ENCODE measurements at places on chromosomes 1 and 21.

DNA sequence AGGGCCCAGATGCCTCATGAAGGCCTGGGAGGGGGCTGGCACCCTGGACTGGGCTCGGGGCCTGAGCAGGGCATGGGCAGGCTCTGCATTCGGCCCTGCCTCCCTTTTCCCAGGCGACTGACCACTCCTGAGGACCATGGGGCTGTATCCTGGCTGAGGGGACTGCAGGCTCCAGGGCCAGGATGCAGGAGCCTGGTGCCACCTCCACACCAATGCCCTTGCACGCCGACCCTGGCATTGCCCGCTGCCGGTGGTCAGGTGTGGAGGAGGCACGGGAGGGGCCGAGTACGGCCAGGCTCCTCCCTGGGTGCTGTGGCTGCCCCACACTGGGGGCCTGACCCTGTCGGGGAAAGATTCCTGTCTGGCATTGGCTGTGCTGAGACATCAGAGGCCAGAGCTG lies 128.9 kb downstream of the SIK1 start:
- no peak for DNase-seq

DNA sequence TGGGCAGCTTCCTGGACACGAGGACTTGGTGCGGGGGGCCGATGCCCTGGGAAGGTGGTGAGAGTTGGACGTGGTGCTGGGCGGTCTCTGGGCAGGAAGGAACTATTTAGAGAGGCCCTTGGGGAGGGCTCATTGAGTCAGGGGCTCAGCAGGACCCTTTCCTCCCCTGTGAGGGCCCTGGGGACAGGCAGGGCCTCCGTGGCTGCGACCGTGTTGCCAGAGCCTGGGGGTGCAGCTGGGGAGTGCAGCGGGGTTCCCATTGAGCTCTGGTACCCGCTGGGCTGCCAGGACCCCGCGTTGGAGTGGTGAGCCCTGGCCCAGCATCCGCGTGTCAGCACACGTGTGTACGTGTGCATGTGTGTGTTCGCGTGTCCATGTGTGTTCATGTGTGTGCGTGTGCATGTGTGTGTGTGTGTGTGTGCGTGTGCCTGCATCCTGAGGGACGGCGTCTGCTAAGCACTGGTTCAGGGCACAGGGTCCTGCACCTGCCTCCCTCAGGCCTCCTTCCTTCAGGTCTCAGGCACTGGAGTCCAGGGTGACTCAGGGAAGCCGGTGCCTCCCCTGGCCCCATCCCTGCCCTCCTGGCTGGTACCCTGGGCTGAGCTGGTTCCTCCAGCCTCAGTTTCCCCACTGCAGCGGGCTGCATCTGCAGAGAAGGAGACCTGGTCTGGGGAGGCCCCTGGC lies 10.7 kb downstream of the RNF223 start:
- DNase-seq, result no peak

GRCh38 chr1:156894711-156895454 lies 1.4 kb downstream of the PEAR1 start:
- no peak for DNase-seq

DNA sequence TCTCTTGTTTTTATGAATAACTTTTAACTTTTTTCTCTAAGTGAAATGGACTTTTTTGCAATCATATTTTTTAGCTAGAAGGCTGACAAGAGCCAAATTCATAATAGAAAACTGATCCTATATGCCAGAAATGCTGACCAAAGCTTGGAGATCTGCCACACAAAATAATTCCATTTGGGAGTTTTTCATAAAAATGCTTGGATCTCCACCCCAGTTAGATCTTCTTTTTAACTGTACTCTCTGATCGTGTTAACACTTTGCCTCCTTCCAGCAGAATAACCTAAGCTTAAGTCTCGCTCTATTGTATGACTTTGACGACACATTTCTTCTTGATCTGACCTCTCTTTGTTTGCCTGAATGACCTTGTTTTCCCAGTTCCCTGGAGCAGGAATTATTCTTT lies 16.8 kb downstream of the FLG2 start:
- no peak for DNase-seq

- no peak for DNase-seq
Observed at GRCh38 chr1:216502528-216503162, 79.4 kb upstream of the USH2A start.

DNA sequence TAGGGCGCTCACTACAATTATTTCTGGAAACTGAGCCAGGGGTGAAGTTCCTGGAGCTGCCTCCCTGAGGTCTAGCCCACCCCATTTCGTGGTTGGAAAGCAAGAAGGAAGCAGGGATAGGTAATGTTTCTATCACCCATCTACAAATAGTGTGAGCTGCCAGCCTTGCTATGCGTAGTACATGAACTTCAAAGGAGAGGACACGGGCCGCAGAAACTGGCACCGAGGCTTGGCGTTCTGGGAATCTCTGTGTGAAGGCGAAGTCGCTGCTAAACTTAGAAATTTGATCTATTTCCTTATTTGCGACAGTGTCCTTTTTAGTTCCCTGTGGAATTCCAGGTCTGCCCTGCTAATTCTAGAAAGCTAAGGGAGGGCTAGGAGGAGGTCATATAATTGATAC lies 49.6 kb upstream of the NTPCR start:
- no peak for DNase-seq

DNA sequence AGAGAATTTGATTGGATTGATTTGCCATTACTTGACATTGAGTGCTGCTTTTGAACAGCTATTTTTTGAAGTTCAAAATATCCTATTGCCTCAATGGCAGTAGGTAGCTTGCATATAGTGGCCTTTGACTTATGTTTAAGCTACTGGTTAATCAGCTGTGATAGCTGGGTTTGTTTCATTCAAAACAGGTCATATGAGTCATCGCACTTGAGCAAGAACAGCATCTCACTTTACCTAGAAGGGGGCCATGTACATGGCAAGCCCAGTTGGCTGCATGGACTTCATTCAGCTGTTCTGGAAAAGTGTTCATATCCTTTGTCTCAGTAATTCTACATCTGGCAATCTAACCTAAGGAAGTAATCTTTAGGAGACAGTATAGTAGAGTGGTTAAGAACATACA lies 29.0 kb upstream of the ARID1A start:
- no peak for DNase-seq

- DNase-seq, result no peak
Observed at GRCh38 chr1:62250126-62250726, 55.6 kb downstream of the L1TD1 start.

- DNase-seq, result no peak
Observed at GRCh38 chr21:29360799-29361765, 62.4 kb downstream of the BACH1 start.

DNA sequence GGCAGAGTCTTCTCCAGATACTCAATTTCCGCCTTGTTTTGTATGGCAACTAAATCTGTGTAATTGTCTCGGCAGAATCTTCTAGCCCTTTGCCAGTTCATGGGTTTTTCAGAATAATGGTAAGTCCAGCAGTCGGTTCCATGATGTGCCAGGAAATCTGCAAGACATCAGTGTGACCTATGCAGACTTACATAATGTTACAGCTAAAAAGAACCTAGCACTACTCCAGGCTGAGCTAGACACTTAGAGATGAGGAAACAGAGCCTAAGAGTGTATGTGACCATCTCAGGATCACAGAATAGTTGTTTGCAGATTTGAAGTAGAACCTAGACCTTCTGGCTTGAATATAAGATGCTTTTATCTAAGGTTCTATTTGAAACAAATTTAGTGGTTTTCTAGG lies 2.8 kb downstream of the SELL start:
- DNase-seq, result no peak

DNA sequence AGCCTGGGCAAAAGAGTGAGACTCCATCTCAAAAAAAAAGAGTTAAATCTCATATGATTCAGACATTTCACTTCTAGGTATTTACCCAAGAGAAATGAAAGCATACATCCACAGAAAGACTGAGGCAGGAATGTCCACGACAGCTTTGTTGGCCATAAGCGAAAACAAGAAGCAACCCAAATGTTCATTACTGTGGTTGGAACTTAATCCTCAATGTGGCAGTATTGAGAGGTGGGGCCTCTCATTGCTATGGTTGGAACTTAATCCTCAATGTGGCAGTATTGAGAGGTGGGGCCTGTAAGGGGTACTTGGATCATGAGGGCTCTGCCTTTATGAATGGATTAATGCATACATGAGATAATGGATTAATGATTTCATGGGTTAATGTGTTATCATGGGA lies 15.2 kb downstream of the C21orf58 start:
- no peak for DNase-seq

DNA sequence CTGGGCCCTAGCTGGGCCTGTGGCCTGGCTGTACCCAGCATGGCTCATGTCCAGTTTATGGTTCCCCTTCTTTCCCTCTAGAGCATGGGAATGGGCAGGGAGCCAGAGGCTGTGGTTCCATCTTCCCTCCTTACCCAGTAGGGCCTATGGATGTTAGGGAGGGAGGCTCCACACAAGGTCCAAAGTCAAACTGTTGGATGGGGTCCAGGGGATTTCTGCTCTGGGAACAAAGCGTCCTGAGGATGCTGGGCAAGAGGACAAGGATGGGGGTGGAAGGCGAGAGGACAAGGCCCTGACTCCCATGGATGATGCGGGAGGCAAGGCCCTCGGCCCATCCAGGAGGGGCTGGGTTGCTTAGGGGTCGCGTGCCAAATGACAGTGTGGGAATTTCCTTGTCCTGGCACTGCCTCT lies 17.3 kb downstream of the CSF1 start:
- DNase-seq, result no peak

DNA sequence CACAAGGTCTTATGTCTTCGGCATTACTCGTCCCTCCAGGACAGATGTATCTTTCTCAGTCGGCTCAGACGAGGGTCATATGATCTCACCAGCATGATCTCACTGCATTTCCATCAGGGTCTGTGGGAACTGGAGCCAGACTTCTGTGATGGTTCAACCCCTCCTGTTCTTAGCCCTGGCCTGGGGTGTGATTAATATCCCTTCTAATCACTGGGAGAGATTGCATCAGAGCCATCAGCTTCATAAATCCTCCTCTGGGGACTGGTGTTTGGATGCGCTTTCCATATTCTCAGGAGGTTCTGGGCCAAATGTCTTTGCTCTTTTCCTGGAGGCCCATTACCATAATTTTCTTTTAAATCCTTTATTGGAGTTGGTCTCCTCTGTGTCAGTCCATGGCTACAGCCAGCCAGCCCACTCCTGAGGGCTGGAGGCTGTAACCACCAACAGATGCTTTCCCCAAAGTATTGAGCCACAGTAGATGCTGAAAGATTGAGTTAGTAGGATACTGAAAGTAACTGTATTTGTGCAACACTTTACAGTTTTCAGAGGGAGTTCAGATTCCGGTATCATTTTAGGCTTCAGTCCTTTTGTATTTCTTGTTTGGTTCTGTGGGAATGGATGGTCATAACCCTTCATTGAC lies 20.0 kb downstream of the CACNA1E start:
- no peak for DNase-seq

DNA sequence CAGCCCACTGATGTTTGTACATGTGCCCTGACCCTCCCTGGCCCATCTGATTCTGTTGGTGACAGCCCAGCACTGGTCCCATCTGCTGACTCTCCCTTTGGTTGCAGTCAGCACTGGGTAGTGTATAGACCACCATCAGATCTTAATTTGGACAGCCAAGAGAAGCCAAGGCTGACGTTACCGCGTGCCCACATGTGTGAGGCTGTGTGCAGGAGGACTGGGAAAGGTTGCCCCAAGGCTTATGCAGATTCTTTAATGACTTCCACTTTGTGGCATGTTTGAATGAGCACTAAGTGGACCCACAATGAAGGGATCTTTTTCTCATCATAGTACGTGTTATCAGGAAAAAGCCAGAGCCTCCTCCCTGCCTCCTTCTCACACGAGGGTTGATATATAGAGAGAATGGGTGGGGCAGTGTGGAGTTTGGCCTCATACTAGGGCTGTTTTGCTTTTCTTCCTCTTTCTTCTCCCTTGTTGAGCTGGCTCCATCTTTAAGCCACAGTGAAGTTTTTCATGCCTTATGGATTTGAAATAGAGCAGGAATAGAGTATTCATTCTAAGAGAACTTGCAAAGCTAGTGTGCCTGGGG lies 93.5 kb downstream of the NAV1 start:
- no peak for DNase-seq

DNA sequence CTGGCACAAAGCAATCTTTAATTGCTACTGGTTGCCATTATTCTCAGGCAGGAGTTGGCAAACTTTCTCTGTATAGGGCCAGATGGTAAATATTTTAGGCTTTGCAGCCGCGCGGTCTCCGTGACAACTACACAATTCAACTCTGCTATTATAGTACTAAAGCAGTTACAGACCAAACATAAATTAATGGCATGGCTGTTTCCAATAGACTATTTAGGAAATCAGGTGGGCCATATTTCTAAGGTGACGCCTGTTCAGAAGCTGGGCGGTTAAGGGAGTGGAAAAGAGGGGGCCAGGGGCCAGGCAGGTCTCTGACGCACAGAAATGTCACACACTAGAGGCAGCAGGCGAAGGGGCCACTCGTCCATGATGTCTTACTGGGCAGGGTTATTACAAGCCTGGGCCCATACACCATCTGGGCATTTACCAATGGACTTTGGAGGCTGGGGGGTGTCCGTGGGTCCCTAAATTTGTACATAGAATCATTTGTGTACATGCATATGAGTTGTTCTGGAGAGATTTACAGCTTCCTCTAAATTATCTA lies 80.1 kb downstream of the STUM start:
- DNase-seq, result no peak

DNA sequence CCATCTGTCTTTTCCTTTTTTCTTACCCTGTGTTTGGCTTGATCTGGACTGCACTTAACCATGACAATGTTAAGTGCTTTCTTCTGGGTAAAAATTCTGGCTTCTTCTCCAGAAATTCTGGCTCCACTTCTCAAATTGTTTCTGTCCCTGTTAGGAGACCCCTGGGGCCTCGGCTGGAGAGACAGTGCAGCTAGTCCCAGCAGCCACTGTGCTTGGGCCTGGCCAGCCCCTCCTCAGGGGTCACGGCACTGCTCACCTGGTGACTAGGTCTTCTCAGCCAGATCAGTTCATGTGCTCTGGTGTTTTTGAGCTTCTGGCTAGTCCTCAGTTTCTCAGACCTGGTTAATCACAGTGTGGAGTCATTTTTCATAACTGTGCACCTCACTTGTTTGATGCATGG lies 72.4 kb downstream of the ADARB1 start:
- no peak for DNase-seq

DNA sequence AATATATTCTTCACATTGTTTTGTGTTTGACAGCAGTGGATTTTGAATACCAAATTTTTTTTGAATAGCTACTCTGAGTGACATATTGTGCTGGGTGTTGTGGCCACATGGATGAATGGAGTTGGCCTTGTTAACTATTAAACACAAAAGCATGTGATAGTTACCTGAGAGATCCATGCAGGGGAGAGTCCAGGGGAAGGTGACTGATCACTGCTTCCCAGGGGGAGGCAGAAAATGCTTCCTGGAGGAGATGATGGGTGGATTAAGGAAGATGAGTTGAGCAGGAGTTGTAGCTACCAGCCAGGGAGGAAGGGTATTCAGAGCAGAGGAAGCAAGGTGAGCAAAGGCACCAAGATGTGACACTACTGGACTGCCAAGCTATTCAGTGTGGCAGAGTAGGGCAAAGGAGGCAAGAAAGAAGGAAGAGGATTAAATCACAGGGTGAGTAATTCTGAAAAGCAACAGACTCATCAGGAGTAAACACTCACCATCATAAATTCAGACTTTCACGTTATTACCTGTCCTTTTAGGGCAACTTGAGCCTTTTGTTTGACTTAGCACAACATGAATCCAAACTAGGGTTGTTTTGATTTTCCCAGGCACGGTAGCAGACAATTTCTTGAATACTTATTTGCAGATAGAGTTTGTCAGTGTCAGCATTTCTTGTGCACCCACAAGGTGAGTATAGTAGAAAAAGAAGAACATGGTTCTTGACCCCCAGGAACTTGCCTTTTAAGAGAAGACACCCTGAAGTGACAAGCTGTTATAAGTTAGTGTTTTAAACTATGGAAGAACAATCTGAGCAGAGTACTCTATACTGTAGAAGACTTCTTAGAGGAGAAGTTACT lies 4.2 kb downstream of the CD46 start:
- DNase-seq, result no peak

Measured in NCI-H2107 (cell line).